ENCODE measurements at places on chromosomes 4 and X.

DNA sequence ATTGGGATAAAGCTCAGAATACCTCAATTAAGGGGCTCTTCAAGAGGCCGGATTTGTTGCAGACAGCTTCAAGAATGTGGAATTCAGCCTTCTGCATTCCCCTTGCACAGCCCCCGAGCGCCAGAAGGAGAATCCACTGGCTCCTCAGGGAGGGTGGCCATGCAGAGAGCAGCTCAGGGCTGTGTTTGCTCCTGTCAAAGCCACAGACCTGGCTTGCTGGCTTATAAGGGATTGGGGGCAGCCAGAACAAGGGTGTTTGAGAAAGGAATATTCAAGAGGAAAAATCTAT is 36.8 kb downstream of the ING2 start:
- DNase-seq, result no peak

DNA sequence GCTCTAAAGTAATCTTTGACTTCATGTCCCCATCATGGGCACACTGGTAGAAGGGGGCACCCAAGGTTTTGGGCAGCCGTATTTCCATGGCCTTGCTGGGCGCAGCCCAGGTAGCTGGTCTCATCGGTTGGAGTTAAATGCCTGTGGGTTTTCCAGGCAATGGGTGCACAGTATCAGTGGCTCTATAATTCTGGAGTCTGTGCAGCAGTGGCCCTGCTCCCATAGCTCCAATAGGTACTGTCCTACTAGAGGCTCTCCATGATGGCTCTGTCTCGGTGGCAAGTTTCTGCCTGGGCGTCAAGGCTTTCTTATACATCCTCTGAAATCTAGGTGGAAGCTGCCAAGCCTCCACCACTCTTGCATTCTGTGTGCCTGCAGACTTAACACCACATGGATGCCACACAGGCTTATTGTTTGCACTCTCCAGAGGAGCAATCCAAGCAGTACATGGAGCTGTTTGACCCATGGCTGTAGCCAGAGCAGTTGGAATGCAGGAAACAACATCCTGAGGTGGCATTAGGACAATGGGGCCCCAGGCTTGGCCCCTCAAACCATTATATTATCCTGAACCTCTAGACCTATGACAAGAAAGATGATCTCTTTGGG is 60.5 kb upstream of the UGT8 start:
- no peak for DNase-seq

DNA sequence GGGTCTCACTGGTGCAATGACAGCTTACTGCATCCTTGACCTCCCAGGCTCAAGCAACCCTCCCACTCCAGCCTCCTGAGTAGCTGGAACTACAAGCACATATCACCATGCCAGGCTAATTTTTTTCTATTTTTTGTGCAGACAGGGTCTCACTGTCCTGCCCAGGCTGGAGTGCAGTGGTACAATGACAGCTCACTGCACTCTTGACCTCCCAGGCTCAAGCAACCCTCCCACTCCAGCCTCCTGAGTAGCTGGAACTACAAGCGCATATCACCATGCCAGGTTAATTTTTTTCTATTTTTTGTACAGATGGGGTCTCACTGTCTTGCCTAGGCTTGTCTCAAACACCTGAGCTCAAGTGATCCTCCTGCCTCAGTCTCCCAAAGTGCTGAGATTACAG is 74.0 kb downstream of the GASK1B start:
- no peak for DNase-seq

GRCh38 chrX:138756234-138756633 is 44.7 kb upstream of the FGF13 start:
- no peak for DNase-seq

All from stimulated activated CD8-positive, alpha-beta memory T cell treated with anti-CD3 and anti-CD28 coated beads, Interleukin-4, amount 100 ng/mL, for 1 hour (primary cell).